Uterus (tissue), 4 donors: ENCODE measurements at places on chromosomes 7 and 10. TPM values are rescaled to one million over a fixed set of nuclear protein-coding genes. Genes with fewer than 3 reads are reported as not detected.

- no peak for DNase-seq
Measured at GRCh38 chr7:111138586-111138985, 47.7 kb downstream of the LRRN3 start.

DNA sequence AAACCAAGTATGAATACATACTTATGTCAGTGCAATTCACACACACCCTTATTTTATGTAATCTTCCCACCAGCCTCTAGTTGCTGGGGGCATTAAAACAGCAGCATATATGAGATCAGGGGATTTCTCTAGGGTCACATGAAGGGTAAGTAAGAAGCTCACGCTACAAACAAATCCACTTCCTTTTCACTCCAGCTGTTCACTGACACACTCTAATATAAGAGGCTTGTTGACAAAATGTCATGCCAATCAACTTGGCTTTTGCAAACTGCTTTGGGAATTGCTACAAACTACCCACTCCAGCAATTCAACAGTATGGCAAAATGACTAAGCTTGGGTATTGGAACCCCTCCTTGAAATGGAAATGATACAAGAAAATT, 10.3 kb downstream of the FAM3C start:
- DNase-seq = no peak

- DNase-seq = no peak
Measured at GRCh38 chr10:132707121-132707775, 78.7 kb downstream of the NKX6-2 start.

Gene AKR1D1
- not detected for total RNA-seq

Gene HILPDA
- total RNA-seq = 14.4 TPM

Gene CHST12
- 6.9 TPM for total RNA-seq

DNA sequence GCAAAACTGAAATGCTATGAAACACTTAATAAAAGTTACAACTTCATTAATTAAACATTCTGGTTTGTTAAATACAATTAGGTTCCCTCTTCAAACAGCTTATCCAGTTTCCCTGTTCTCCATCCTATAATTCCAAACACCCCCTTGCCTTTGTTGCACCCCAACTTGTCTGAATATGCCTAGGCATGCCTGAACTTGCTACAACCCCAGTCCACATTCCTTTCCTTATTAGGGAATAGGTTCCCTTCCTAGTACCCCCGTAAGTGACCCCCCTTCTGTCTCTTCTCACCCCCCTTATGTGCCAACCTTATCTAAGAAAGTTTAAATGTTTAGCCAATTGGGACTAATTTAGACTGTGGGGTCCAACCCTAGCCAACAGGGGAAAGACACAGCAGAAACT, 295.7 kb upstream of the GALNT17 start:
- DNase-seq = no peak

GRCh38 chr7:70271617-70272081, 673.4 kb downstream of the AUTS2 start:
- DNase-seq = no peak

DNA sequence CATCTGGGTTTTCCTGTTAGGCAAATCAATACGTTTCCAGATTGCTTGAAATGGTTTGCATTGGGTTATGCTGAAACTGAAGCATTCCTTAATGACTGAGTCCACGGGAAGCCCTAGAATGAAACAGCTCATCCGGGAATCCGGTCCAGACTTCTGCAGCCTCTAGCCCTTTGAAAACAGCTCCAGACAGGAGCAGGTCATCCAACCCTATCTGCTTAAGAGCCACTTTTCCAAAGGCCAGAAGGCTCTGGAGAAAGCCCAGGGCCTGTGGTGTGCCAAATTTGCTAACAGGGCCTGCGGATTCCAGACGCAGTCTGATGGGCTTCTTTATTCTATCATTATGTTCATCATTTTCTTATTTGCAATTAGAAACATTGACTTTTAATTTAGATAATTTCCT, 265.4 kb downstream of the SKIDA1 start:
- DNase-seq = peak; percentile 49

GRCh38 chr7:135480966-135481597, 28.8 kb downstream of the CNOT4 start:
- DNase-seq = no peak

Gene KCNIP2
- not detected for total RNA-seq

- no peak for DNase-seq
Measured at GRCh38 chr7:72112530-72112929, 299.6 kb downstream of the CALN1 start.

- DNase-seq = no peak
Measured at GRCh38 chr10:64067009-64067606, 545.9 kb downstream of the REEP3 start.

Gene HECW1
- 0.28 TPM for total RNA-seq

- no peak for DNase-seq
Measured at GRCh38 chr7:117640465-117640864, 160.6 kb downstream of the CFTR start.

- no peak for DNase-seq
Measured at GRCh38 chr7:130990178-130990832, 256.3 kb upstream of the KLF14 start.

Gene MMP21
- 0.21 TPM for total RNA-seq

GRCh38 chr10:79044846-79045245, 23.9 kb upstream of the ZMIZ1 start:
- peak; percentile 8 for DNase-seq

Gene PALD1
- 1.8 TPM for total RNA-seq

Gene SLC18A3
- not detected for total RNA-seq

GRCh38 chr7:107506674-107507339, 37.0 kb downstream of the GPR22 start:
- no peak for DNase-seq

GRCh38 chr10:47452495-47453140, 31.3 kb downstream of the ANXA8 start:
- DNase-seq = no peak
